ENCODE measurements at places on chromosomes 6 and 20.

DNA sequence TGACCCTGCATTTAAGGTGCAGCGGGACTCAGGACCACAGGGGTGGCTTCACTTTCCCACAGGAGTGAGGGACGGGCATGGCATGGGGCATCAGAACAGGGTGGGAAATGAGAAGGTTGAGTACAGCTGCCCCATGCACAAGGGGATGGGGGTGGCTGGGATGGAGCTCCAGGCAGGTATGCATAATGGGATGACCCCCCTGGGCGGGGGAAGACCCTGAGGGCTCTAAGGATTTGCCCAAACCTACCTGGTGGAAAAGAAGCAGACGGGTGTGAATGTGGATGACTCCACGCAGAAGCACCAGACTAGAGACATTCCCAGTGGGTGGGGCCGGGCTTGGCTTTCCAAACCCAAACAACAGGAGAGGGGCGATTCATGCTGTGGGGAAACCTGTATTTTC, 200.3 kb downstream of the SYNDIG1 start:
- DNase-seq = peak; percentile 4

GRCh38 chr6:124822721-124823120, 139.5 kb upstream of the RNF217 start:
- DNase-seq = no peak

DNA sequence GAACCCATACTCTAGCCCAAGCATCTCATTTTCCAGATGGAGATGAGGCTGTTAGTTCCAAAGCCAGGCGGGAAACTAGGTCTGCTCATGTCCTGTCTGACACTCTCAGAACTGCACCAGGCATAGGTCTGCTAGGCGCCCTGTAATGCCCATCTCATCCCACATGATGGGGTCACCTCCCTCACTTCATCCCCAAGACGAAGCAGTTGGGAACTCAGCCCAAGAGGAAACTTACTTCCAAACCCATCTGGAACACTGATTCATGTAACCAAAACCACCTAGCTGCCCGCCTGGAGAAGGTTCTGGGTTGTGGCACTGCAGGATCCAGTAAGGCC, 119.4 kb upstream of the PRND start:
- DNase-seq = no peak

DNA sequence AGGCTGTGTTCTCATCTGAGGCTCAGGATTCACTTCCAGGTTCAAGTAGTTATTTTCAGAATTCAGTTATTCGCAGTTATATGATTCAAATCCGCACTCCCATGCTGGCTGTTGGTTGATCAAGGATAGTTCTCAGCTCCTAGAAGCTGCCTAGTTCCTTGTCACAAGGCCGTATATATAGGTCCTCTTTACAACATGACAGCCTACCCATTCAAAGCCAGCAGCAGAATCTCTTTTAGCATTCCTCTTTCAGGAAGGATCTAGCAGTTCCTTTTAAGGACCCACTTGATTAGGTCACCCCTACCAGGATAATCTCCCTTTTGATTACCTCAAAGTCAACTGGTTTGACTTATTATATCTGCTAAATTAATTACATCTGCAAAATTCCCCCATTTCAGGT, 23.8 kb upstream of the LAMP5 start:
- DNase-seq = no peak

GRCh38 chr20:35395728-35396127, 16.0 kb downstream of the UQCC1 start:
- no peak for DNase-seq

DNA sequence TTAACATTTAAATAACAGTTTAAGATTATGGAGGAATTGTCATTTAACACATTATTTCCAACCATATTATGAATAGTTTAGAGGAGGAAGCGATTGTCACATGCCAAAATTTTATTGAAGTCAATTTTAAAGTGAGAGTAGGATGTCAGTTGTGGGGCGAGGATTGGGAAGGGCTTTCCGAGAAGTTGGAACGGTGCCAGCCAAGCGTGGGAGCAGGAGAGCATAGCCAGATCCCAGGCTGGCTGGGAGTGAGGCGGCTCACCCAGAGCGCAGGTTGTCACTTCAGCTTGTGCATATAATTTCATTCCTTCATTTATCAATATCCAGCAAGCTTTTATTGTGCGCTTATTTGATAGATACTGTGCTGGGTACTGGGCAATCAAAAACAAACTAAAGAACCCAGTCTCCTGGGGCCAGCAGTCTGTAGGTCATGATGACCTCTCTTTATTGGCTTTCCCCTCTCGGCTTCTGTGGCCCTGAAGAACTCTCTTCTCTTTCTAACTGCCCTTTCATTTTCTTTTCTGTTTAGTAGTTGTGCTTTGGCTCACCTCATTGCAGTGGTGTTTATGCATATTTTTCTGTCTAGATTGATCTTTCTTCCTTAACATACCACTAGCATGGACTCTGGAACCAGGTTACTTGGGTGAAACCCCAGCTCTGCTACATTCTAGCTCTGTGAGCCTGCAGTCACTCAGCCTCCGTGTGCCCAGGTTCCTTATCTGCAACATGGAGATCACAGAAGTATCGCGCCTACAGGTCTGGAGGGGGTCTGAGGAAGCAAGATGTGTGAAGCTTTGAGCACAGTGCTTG, 6.4 kb downstream of the CEP43 start:
- DNase-seq = no peak

DNA sequence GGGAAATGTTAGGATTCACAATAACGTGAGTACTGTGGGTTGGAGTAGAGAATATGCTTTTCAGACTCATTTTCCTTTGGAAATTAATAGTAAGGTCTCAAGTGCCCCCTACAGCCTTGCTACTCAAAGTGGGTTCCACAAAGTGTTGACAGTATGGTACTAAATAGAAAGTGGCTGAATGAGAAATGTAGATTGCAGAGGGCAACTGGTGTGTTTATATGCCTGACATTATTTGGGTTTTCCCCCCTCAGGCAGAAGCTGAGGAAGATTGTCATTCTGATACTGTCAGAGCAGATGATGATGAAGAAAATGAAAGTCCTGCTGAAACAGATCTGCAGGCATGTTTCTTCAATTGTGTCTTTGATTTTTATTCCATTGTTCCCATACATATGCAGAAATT, 5.6 kb downstream of the FBXO9 start:
- DNase-seq = no peak

All from bronchial epithelial cell (primary cell).